NCI-H1436 (cell line): ENCODE measurements at places on chromosomes 6 and 20.

DNA sequence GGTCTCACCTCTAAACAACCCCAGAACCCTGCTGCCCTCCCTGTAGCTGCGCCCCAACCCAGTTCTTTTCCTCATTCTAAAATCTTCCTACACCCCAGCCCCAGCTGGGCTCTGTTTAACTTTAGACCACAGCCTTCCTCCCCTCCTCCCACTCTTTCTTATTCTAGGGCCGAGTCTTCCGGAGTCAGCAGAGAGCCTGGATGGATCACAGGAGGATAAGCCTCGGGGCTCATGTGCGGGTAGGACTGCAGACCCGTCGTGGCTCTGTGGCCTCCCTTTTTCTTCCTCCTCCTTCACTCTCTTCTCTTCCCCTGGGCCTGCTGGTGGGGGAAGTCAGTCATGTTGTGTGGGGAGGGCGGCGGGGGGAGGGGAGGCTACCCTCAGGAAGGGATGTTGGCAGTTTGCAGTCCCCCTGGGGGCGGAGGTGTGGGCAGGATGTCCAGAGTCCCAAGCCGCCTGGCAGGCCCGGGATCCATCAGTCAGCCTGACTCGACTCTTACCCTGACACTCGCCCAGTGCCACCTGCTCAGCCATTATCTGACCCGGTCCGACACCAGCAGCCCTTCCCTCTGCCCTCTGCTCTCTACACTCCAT is 8.1 kb downstream of the CAPN11 start:
- no peak for DNase-seq

DNA sequence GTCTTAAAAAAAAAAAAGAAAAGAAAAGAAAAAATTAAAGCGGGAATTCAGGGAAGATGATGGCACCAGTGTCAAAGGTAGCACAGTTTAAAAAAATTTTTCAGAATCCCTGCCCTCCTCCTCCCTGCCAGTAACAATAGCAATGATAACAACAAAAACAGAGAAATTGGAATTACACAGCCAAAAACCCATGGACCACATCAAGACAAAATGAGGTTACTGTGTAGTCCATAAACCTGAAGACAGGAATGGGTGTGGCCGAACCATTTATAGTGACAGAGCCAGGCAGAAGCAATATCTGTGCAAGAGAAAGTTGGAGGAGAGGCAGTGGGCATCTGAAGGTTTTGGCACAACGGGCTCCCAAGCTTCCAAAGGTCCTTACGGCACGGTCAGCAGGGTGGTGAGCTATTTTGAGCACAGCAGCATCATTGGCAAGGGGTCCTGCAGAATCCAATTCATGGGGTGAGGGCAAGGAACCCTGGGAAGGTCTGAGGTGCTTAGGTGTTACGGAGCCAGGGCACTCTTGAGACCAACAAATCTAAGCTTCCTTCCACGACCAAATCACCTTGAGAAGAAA is 202.3 kb downstream of the GMPR start:
- no peak for DNase-seq

GRCh38 chr20:50522053-50522674 is 12.0 kb downstream of the PTPN1 start:
- no peak for DNase-seq

GRCh38 chr20:50187403-50188051 is 3.1 kb upstream of the CEBPB start:
- DNase-seq = no peak

DNA sequence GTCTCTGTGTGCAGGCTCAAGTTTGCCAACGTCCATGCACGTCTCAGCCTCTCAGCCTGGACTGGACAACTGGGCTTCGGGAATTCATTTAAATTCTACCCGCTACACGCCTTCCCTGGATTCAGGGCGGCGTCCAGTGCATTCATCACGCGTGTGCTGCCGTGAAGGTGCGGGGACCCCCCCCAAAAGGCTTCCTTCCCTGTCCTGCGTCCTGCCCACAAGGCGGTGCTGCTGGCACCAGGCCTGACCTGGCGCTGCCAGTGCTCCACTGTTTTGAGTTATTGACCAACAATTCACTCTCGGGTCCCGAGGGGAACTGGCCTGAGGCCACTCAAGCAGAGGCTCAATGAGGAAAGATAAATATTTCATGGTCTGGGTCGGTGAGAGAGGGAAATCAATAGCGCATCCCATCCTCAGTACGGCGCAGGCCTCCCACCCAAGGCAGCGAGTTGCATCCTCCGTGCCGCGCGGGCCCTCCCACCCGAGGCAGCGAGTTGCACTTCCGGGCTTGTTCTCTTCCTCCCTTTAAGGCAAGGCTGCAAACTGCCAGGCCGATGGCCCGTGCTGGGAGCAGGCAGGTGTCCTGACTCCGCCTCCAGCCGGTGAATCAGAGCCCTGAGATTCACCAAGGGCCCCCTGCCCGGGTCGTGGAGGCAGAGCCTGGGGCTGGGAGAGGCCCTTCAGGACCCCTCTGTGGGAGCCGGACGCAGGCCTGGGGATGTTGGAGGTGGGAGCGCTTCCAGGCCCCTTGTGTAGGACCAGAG is 22.8 kb upstream of the BHLHE23 start:
- DNase-seq = no peak

- DNase-seq = no peak
Measured at GRCh38 chr6:49923826-49924225, 40.1 kb downstream of the DEFB114 start.

DNA sequence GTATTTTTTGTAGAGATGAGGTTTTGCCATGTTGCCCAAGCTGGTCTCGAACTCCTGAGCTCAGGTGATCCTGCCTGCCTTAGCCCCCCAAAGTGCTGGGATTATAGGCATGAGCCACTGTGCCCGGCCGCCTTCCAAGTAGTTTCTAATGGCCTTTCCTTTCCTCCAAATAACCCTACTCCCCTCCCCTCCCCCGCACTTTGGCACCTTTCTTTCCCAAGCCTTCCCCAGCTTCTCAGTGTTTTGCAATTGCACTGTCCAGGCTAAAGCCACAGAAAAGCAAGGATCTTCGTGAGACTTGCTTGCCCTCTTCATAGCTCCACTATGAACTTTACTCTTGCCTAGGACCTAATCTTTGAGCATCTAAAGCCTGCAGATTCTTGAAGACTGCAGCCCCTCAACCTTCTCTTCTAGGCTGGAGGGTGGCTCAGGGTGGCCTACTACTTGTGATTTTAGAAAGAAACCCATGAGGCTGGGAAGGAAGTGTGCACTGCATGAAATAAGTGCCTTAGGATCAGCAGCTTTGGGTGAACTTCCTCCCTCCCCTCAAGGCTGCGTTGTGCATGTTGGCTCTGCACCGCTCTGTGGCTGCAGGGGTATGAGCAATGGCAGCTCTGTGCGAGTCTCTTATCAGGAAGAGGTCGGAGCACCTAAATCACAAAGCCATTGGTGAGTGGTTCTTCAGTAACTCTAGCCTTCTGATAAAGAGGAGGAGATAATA is 152.4 kb upstream of the SNX9 start:
- DNase-seq = no peak

DNA sequence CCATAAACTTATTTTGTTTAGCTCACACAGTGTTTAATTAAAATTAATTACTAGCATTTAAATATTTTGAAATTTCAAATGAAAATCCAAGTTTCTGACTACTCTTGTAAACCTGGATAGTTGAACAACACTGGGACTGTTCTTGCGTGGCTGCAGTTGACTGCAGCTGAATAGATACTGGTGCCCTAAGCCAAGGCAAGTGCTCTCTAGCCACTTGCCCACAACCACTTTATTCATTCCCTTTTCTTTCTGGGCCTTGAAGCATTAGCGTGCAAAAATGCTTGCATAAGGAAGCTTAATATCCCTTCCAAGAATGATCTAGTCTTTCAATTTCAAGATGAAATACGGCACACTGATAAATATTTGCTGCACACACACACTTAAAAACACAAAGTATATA is 676.0 kb upstream of the MARCKS start:
- DNase-seq = no peak

GRCh38 chr20:8647961-8648441 is 420.9 kb upstream of the PLCB4 start:
- no peak for DNase-seq

- DNase-seq = no peak
Measured at GRCh38 chr20:49288250-49288751, 10.4 kb upstream of the ZNFX1 start.

- DNase-seq = no peak
Measured at GRCh38 chr20:63106108-63106764, 99.5 kb upstream of the BHLHE23 start.

GRCh38 chr6:143200167-143200770 is 139.6 kb downstream of the AIG1 start:
- DNase-seq = no peak

DNA sequence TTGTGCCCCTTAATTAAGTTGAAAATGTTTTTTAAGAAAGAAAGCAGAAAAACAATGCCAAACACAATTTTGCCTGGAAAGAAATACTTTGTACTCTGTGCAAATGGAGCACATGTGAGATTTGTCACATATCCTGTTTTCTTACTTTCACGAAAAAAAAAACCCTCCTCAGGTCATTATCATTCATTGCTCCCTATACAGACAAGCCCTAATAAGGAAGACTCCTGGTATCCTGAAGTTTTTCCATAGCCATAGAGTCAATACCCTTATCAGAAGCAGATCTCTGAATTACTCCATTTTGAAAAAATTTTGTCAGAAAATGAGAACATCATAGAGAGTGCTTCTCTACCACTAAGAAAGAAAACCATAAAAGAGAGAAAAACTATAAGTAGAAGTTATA is 14.0 kb upstream of the NT5E start:
- DNase-seq = no peak

DNA sequence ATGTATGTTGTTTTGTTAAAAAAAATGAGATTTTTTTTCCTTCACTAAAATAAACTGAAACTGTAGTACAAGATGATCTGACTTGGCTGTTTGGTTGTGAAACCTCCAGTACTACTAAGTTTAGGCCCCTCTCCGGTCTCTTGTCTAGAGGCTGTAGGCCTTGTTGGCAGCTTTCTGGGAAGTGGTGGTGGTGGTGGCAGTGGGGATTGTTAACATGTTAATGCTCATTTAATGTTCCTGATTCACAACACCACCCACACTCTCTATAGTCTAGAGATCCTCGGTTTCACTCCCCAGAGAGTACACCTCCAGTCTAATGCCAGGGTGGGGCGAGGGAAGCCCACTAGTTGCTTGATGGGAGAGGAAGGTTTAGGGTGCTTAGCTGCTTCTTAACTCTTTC is 24.1 kb downstream of the STK4 start:
- no peak for DNase-seq
